Heart right ventricle (tissue), 16 donors: ENCODE measurements at places on chromosomes 11 and 22.
A peak's percentile ranks its signal among the peaks of the same experiment; 100 is the strongest.

DNA sequence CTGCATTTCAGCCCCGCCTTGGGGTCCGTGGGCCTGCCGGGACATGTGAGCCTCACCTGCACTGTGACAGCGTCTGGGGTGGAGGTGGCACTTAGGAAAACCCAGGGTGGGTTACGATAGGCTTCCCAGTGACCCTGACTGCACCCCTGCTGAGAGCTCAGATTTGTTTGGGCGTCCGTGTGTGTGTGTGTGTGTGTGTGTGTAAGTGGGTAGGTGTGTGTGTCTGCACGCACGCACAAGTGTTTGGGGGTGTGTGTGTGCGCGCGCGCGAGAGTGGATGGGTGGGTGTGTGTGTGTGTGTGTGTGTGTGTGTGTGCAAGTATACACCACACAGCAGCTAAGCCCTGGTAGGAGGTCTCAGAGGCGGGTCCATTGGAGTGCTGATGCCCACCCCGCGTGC lies 12.1 kb upstream of the ARHGAP8 start:
- no peak for DNase-seq
- H3K27ac ChIP-seq = no peak overlapping the region
- H3K4me3 ChIP-seq = no peak overlapping the region
- peaks cover 15% of the 10 kb centered on the region for H3K4me1 ChIP-seq

GRCh38 chr11:119912229-119912628 lies 183.2 kb upstream of the NECTIN1 start:
- no peaks in the 10 kb centered on the region for H3K27me3 ChIP-seq
- H3K27ac ChIP-seq = no peak overlapping the region
- no peak overlapping the region for H3K4me3 ChIP-seq
- DNase-seq = peak; percentile 14
- H3K36me3 ChIP-seq = no peaks in the 10 kb centered on the region

- H3K36me3 ChIP-seq = no peaks in the 10 kb centered on the region
- no peak overlapping the region for H3K27ac ChIP-seq
- no peak for DNase-seq
- H3K4me1 ChIP-seq = peaks cover 4% of the 10 kb centered on the region
- H3K27me3 ChIP-seq = no peaks in the 10 kb centered on the region
Measured at GRCh38 chr22:40673017-40673416, 6.3 kb upstream of the MCHR1 start.

DNA sequence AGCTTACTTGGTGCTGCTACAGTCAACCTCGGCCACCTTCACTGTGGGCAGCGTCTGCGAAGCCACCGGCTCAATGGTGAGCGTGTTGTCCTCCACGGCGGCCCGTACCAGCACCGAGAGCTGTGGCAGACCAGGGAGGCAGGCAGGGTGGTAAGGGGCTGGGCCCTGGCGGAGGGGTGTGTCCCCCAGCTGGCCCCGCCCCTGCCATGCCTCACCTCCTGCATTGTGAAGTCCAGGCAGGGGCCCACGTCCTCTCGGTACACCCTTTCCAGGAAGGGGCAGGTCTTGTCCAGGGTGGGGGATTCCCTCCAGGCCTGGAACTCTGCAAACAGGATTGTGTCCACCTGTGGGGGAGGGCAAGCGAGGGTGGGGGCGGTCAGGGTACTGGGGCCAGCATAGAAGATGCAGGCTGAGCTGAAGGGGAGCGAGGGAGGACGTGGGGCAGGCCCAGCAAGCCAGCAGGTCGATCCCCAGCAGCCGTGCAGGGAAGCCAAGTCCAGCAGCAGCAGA lies 12.8 kb downstream of the RAB3IL1 start:
- H3K4me3 ChIP-seq = no peak overlapping the region
- H3K27ac ChIP-seq = no peak overlapping the region
- no peaks in the 10 kb centered on the region for H3K36me3 ChIP-seq
- no peaks in the 10 kb centered on the region for H3K27me3 ChIP-seq
- DNase-seq = no peak
- H3K4me1 ChIP-seq = peaks cover 18% of the 10 kb centered on the region
